ENCODE measurements at places on chromosomes 11 and 22.

- DNase-seq: no peak
Observed at GRCh38 chr11:109306322-109306721, 115.7 kb upstream of the C11orf87 start.

- DNase-seq: no peak
Observed at GRCh38 chr22:36376265-36376664, 11.5 kb downstream of the MYH9 start.

DNA sequence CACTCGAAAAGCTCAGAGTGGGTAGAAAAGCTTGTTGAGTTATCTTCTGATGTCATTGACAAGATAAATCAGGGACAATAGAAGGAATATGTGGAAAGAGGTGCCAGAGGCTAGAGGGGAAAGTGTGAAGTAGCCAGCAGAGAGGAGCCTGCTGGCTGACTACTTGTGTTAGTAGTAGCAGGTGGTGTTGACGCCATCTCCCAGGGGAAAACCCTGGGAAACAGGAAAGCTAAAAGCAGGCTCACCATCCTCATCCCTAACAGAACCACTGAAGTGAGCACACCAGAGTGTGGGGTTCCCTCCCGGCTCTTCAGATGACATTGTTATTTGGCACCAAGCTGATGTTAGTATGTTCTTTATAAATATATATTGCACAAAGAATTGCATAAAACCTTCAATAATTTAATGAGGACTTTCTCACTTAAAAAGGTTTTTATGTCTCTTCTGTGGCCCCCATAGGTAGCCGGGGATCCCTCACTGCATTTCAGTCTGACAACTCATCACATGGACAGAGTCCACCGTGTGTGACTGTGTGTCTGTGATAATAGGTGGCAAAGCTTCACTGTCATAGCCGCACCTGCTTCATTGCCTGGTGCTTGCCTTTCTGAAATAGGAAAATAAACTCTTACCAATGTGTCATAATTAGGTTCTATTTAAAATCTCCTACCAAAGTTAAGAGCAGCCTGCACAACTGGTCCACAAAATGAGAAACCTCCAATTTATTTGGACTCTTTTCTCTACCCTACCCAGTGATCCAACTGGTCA lies 63.2 kb upstream of the TOP3B start:
- DNase-seq: no peak

DNA sequence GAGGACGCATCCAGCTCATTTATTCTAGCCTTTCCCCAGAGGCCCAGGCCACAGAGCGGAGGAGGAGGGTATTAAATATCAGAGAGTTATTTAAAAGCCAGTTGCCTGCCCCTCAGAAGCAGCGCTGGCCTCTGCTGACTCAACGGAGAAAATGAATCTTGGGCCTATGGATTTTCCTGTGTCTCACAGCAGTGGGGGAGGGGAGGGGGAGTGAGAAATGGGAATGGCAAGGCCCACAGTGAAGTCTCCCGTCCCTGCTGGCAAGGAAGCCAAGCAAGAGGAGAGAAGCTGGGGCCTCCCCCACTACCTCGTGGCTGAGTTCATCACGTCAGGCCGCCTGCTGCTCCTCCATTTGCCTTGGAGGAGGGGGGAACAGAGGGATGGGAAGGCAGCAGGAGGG lies 4.5 kb upstream of the TPBGL start:
- DNase-seq: no peak
